Stimulated activated CD4-positive, alpha-beta T cell treated with anti-CD3 and anti-CD28 coated beads, TNF-alpha, amount 100 ng/mL, for 1 hour (primary cell): ENCODE measurements at places on chromosomes 5 and 9.

DNA sequence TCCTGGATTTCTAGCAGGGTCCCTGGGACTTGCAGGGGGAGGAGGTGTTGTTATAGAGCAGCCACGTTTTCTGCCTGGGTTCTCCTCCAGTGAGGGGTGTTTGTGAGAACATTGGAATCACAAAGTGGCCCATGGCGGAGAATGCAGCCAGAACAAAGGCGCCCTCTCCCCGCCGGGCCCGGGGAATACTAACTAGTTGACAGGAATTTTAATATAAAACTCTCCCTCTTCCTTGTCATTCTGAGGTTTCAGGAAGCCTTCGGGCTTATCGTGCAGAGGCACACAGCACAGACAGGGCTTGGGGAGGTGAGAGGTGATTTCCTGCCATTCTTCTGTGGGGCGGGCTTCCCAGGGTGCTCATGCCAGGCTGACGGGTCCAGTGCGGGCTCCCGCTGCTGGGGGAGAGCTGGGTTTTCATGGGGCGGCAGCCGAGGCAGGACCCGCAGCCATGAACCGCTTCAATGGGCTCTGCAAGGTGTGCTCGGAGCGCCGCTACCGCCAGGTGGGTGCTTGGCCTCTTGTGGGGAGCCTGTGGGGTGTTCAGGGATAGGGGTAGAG, 37.7 kb downstream of the RGS3 start:
- no peak for DNase-seq

GRCh38 chr5:1244976-1245375, 19.8 kb downstream of the SLC6A18 start:
- DNase-seq, result no peak

- no peak for DNase-seq
These were observed 26.1 kb upstream of the AKNA start for GRCh38 chr9:114413861-114414301.

DNA sequence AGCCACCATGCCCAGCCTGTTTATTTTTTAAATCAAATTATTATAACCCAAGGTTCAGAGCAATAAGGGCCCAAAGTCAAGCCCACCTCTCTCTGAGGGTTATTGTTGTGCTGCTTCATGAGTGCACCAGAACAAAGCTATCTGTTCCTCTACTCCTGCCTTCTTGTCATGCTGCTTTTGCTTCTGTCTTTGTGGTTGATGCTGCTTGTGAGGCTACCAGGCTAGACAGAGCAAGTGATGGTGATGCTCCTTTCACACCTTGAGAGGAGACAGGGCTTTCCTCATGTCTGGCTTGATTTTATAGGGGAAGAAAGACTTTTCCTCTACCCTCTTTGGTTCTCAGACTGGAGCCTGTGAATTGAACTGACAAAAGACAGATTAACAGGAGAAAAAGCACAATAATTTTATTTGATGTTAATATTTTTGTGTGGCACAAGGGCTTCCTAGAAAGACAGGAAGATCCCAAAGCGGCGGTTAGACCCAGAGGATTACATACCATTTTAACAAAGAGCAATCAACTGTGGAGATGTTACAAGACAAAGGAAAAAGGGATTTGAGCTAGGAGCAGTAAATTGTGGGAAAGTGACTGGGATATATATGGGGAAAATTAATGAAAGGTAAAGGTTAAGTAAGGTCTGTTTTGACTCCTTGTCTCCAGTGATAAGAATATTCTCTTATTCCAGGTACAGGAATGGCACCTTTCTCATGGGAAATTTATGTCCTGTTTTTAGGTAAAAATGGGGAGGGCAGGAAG, 4.4 kb upstream of the CD180 start:
- no peak for DNase-seq

- no peak for DNase-seq
These were observed 24.7 kb upstream of the TNC start for GRCh38 chr9:115142517-115143270.

GRCh38 chr5:128681764-128682592, 143.9 kb upstream of the FBN2 start:
- no peak for DNase-seq

- no peak for DNase-seq
These were observed 123.6 kb upstream of the TNPO1 start for GRCh38 chr5:72692651-72693442.

GRCh38 chr9:18437315-18438201, 36.4 kb upstream of the ADAMTSL1 start:
- DNase-seq, result no peak

GRCh38 chr5:178403351-178403750, 170.7 kb upstream of the PHYKPL start:
- DNase-seq, result no peak

- DNase-seq, result no peak
These were observed 18.2 kb upstream of the MGAT1 start for GRCh38 chr5:180820788-180821321.

DNA sequence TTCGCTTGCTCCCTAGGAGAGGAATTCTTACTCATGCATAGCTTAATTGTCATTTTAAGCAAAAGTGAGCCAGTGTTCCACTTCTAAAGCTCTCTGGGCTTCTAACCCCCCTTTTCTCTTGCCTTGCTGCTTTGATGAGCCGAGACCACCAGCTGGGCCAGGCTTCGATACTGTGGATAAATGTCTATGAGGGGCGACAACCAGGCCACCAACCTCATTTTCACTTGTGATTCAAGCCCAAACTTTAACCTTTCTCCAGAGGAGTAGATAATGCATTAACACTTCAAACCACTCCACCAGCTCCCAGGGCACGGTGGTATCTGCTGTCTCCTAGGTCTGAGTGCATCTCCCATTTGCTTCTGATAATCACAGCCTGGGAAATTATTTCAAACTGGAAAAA, 205.6 kb downstream of the PSAT1 start:
- DNase-seq, result no peak

GRCh38 chr5:110625376-110625999, 101.0 kb downstream of the TMEM232 start:
- no peak for DNase-seq

GRCh38 chr5:141488591-141489561, at the start of gene PCDHGC5:
Gene PCDHGC5, plus strand, starts transcription at chr5:141489081. Its CDS starts 160 bp downstream, at chr5:141489241.
- DNase-seq, result no peak
